ENCODE measurements at places on chromosomes 4 and X.

GRCh38 chrX:96407501-96407900 is 277.1 kb upstream of the DIAPH2 start:
- peak; percentile 69 for DNase-seq

GRCh38 chr4:122854447-122855352 is 28.1 kb downstream of the FGF2 start:
- peak; percentile 23 for DNase-seq

GRCh38 chrX:110746014-110746413 is 49.6 kb downstream of the CHRDL1 start:
- no peak for DNase-seq

- DNase-seq = no peak
These were observed 10.1 kb downstream of the GK start for GRCh38 chrX:30663322-30663721.

DNA sequence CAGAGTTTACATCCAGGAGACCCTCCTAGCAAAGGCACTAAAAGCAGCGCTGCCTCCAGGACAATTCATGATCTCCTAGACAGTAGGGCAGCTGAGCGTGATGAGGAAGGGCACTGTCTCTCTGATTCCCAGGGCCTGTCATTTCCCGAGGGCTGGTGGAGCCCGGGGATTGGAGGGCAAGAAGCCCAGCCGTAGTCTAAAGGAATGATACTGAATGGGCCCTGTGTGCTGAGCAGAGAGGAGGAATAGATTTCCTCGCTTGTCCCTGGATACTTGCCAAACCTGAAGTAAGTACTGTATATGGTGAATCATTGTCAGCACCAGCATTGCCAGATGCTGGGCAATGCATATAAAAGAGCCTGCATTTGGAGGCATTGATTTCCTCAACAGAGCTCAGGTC is 88.0 kb upstream of the SLITRK2 start:
- DNase-seq = peak; percentile 72

DNA sequence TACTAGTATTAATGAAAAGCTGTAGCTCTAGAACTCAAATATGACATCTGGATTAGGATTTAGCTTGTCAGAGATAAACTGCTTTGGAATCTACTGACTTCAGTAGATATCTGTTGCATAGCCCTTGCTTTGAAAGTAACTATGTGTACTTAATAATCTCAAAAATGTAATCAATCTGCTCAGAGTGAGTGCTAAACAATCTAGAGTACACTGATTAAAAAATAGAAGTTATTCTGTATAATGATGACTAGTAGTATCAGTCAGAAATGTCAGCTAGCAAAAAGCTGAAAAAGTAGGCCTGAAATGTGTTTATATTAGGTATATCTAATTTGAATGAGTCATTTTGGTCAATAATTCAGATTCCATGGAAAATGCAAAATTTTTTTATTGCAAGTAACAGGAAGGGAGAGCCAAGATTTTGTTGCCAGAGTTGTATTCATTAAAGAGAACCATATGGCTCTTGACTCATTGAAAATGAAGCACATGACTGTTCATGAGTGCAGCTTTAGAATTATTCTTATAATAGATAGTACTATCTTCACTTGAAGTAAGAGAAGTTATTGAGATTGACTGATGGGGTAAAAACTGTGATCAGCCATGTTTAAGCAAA is 20.0 kb downstream of the CLCN3 start:
- DNase-seq = peak; percentile 61

DNA sequence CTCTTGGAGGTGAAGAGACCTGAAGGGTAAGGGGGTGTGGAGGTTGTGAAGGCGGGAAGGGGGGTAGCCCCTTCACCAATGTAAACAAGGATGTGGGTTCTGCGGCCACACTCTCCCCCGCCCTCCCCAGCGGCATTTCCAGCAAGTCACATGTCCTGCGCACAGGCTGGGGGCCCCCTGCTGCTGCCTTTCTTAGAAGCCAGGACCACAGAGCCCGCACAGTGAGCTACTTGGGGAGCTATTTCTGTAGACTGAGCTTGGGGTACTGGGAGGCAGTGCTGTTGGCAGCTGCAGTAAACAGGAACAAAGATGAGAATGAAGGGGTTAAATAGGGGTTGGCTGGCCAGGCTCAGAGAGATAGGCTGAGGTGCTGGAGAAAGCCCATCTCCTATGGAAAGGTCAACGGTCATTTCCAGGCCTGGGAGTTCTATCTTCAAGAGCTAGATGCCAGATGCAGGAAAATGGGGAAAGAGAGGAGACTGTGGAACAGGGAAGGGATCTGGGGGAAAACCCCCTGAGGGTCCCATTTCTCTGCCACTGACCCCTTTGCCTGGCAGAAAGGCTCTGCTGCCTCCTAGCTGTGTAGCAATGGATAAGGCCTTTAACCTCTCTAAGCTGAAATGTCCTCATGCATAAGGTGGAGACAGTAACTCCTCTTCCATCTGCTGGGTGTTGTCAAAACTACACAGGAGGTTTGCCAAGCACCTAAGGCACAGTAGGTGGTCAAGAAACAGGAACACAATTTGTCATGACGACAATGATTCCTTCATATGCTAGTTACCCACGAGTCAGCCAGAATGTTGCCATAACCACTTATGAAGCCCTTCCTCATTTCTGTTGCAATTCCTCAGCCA is 18.5 kb upstream of the PIM2 start:
- peak; percentile 82 for DNase-seq

GRCh38 chr4:126761947-126762662 is 870.7 kb upstream of the INTU start:
- DNase-seq = no peak
